Left renal cortex interstitium (tissue), 4 donors: ENCODE measurements at places on chromosomes 11 and 22. TPM values are rescaled to one million over a fixed set of nuclear protein-coding genes. Genes with fewer than 3 reads are reported as not detected.

The C1QTNF5 gene
- 27.2 TPM for polyA plus RNA-seq

DNA sequence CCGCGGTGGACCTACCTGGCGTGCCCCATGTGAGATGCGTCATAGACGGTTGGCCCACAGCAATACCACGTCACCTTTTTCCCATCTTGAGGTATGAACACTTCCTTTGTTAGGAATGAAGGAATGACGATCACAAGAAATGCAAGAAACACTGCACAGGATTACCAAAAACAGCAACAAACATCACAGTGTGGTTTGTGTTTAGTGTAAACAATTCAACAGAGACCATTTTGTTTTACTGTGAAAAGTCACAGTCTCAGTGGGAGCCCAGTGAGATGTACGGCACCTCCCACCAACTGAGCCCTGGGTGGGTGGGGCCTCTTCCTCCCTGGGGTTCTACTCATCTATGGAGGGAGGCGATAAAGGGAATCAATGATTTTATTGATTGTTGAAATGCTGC lies 16.3 kb downstream of the CARS1 start:
- DNase-seq, result no peak

DNA sequence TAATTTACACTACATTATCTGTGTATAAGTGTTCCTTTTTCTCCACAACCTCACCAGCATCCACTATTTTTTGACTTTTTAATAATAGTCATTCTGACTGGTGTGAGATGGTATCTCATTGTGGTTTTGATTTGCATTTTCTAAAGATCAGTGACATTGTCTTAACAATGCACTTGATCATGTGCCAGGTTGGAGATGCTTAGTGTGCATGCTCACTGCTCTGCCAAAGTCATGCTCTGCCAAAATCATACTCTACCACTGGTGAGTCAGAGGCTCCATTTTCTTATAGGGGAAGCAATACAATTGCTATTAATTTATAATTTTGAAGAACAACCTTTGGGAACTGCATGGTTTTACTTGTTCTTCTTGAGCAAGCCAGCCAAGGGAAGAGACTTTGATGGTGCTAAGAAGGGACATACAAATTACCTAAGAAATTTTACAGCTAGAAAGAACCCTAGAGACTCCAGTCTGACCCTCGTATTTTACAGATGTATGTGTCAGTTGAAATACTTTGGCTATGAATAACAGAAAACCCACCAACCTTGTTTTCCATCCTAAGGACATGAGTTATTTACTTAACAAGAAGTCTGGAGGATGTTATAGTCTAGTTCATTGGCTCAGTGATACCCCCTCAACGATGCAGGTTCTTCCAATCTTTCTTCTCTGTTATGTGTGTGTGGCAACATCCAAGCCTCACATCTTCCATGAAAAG lies 368.9 kb downstream of the DDX10 start:
- DNase-seq, result no peak

- no peak for DNase-seq
Measured at GRCh38 chr22:39188809-39189208, 36.3 kb upstream of the CBX7 start.

- no peak for DNase-seq
Measured at GRCh38 chr11:28835317-28835716, 727.1 kb downstream of the METTL15 start.

GRCh38 chr11:96472085-96472484 lies 82.3 kb downstream of the JRKL start:
- DNase-seq, result no peak

DNA sequence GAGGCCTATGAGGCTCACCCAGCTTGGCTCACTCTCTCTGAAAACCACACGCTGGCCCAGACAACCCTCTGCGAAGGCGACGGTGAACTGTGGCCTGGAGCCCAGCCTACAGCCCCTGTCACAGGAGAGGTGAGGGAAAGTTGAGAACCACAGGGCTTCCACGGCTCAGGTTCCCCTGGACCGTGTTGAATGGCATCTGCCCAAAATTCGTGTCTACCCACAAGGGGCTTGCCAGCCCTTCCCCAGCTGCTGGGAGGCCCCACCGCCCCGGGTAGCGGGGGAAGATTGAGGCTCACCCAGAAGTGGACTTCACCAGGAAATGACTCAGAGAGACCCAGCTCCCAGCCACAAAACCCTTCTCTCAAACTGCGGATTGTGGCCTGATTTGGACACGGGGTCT lies 197.1 kb downstream of the CTTN start:
- no peak for DNase-seq

GRCh38 chr11:34790620-34791019 lies 125.6 kb downstream of the APIP start:
- DNase-seq, result no peak
